Ovary (tissue), 10 donors: ENCODE measurements at places on chromosomes 13 and 19. TPM values are rescaled to one million over a fixed set of nuclear protein-coding genes. Genes with fewer than 3 reads are reported as not detected.

DNA sequence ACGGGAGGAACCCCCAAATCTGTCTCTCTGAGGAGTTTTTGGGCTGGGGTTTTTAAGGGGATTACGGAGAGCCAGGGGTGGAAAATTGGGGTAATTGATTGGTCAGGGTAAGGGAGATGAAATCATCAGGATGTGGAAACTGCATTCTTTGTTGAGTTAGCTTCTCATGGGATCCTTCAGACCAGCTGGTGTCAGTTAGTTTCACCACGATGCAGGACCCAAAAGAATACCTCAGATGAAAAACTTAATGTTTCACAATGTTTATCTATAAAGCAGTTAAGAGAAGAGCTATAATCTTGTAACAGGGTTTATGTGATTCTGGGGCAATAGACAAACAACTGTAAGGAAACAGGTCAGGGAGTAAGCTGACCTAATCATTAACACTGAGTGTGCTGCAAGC is 230.8 kb downstream of the POU4F1 start:
- DNase-seq = no peak

GRCh38 chr13:36629057-36629385 is 44.8 kb upstream of the SERTM1 start:
- DNase-seq = no peak

The NFKBIB gene
- total RNA-seq = 8.5 TPM

GRCh38 chr19:42282819-42283187 is 13.8 kb downstream of the CIC start:
- DNase-seq = no peak

DNA sequence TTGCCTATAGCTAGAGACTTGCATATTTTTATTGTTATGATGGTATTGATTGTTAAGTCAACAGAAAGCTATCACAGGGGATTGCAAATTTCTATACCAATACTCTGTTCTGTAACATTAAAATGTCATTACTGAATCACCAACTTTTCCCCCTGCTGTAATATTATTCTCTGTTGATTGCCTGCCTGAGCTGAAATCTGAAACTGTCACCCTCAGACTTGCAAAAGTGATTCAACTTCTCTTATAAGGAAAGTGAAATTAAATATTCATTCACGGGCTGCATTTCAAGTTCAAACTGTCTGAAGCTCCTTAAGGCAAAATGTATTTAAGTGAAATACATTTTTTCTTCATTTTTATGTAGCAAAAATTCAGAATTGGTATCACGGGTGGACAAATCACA is 723.2 kb downstream of the PCDH9 start:
- DNase-seq = no peak

DNA sequence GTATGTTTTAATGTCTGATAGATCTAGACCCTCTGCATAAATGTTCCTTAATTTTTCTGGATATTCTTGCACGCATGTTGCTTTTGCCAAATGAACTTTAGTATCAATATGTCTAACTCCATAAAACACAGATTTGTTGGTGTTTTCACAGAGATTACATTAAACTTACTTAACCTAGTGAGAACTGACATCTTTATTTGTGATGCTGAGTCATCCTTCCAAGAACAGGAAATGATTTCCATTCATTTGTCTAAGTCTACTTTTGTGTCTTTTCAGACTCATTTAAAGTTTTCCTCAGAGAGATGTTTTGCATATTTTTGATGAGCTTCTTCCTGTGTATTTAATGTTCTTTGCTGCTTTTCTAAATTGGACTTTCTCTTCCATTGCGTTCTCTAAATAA is 184.0 kb downstream of the SLC7A1 start:
- no peak for DNase-seq

DNA sequence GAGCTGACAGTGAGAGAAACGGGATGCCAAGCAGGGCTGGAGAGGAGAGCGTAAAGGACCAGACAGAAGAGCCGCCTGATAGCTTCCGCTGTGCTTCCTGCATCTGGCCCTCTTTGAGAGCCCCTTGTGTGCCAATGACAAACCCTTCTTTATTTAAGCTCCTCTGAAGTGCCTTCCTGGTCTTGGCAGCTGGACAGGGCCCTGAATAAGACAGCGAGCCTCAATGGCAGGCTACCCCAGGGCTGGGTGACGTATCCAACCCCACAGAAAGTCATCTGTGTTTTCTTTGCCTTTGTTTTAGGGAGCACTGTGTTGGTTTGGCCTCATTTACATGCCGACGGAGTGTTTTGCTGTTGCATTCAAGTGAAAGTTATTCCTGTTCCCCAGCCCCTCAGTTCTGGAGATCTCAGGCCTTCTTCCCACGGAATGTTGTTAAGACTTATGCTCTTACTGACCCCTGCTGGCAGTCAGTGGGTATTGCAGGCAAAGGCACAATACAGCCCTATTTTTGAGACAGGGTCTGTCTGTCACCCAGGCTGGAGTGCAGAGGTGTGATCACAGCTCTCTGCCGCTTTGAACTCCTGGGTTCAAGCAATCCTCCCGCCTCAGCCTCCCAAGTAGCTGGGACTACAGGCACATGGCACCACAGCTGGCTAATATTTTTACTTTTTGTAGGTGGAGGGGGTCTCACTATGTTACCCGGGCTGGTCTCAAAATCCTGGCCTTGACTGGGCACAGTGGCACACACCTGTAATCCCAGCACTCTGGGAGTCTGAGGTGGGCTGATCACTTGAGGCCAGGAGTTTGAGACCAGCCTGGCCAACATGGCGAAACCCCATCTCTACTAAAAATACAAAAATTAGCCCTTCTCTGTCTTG is 16.8 kb downstream of the CCL25 start:
- no peak for DNase-seq

The HSH2D gene
- total RNA-seq = 1.2 TPM

DNA sequence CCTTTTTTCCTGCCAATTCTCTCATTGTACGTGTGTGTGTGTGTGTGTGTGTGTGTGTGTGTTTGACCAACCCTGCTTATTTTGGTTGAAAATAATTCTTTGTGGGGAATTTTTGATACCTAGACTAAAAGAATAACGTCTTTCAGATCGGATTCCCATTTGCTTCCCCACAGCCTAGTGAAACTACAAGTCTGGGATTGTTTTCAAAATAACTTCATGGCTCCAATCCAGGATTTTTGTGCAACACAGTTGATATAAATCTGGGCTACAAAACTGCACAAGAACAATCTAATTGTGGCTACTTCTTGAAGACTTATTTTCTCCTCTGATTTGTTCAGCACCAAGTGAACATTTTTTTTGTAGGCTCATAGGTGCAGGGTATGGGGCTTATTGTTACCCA is 332.8 kb upstream of the MIR17HG start:
- DNase-seq = no peak

The ZNF506 gene
- total RNA-seq = 31.3 TPM

The C19orf33 gene
- total RNA-seq = 16.3 TPM

- peak; percentile 81 for DNase-seq
Measured at GRCh38 chr19:40305403-40305802, 20.3 kb upstream of the AKT2 start.

The BTBD2 gene
- total RNA-seq = 90.2 TPM

- no peak for DNase-seq
Measured at GRCh38 chr13:39577838-39578491, 25.0 kb downstream of the LHFPL6 start.

DNA sequence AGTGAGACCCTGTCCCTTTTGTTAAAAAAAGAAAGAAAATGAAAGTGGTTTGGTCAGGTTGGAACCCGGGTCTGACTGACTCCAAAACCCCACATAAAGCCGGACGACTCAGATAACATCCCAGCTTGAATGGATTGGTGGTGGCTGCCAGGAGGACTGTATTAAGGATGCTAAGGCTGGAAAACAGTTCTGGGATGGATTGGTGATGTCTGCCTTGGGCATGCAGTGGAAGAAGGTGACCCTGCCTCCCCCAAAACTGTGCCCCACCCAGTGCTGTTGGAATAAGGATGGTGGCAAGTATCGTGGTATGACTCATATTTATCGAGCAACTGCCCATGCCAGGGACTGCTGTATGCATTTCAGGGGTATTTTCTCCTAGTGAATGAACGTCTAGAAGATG is 18.5 kb upstream of the COLGALT1 start:
- DNase-seq = no peak

The TMEM38A gene
- 0.83 TPM for total RNA-seq

GRCh38 chr13:30153545-30154426 is 153.6 kb downstream of the KATNAL1 start:
- no peak for DNase-seq

The GZMM gene
- 0.76 TPM for total RNA-seq

DNA sequence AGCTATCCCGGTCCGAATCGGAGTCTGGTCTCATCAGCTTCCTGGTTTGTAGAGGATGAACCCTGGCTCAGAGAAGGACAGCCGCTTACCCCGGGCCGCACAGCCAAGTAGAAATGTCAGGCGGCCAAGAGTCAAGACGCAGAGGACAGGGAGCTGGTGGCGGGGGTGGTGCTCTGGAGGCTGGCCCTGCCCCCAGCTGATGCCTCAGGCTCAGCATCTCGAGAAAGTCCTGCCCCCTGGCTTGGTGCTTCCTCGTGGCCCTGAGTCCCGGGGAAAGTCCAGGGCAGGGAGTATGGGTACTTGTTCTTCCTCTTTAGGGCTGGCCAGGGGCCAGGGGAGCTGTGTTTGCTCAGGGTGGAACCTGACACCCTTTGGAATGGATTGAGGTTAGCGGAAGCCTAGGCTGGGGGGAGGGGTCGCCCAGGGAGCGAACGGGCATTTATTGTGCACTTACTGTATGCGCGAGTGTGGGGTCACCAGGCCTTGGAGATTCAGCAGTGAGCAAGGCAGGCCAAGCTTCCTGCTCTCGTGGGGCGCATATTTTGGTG is 2.2 kb downstream of the TJP3 start:
- no peak for DNase-seq

- no peak for DNase-seq
Measured at GRCh38 chr19:33863436-33863835, 66.8 kb downstream of the KCTD15 start.

DNA sequence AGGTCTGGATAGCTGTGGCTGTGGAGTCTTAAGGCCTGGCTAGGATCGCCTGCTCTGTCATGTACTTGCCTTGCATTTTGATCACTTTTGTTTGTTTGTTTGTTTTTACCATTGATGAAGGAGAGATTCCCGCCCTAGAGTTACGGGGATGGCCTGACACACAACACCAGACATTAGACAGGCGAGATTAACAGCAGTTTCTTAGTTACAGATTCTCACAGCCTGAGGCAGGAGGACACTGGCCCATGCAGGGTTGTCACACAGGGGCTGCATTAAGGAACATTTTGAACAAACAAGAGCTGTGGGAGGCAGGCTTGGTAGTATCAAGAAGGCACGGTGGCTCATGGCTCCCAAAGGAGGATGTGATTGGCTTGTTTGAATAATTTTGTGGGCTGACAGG is 291.8 kb downstream of the HS6ST3 start:
- no peak for DNase-seq

DNA sequence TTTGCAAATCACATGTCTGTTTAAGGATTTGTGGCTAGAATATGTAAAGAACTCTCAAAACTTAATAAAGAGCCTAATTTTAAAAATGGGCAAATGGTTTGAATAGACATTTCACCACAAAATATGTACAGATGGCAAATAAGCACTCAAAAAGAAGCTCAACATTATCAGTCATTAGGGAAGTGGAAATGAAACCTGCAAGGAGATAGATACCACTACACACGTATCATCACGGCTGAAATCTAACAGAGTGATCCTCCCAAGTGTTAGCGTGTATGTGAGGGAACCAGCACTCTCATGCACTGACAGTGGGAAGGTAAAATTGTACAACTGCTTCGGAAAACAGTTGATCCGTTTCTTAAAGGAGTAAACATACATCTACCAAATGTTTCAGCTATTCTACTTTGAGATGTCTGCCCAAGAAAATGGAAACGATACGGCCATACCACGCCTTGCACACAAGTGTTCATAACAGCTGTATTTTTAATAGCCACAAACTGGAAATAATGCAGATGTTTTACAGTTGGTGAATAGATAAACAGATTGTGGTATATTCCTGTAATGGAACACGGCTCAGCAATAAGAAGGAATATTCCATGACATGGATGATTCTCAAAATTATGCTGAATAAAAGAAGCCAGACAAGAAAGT is 14.5 kb downstream of the ARHGEF7 start:
- no peak for DNase-seq

DNA sequence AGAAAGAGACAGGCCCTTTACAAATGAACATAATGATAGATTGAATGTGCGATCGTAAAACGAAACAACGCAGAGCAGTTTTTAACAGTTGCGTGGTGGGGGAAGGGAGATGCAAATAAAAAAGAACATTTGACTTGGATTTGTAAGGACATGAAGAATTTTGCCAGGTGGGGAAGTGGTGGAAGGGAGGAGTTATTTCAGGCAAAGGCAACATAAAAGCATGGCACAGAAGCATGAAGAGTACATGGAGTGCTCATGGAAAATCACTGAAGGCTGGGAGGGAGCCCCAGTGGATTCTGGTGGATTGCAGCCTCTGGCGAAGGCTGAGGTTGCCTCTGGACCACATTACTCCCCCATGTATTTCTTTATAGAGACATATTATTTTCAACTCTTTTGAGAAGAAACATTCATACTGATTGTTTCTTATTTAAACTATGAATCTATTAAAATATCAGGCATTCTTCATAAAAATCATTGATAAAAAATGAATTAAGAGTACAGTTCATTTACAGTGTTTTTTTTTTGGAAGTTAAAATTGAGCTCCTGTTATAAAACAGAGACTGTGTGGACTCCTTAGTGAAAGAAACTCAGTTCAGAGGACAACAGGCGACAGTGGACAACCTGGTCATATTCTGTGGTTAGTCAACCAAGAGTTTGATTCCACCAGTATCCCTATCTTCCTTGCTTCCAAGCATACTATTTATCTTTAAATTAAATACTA is 57.5 kb downstream of the STARD13 start:
- DNase-seq = no peak

The ANGPTL4 gene
- 35.0 TPM for total RNA-seq

The FCGBP gene
- 29.7 TPM for total RNA-seq

The KIR2DL4 gene
- not detected for total RNA-seq
